ENCODE measurements at places on chromosomes 7 and 10.
A peak's percentile ranks its signal among the peaks of the same experiment; 100 is the strongest.

- DNase-seq, result no peak
Measured at GRCh38 chr7:156735851-156736250, 95.3 kb downstream of the RNF32 start.

DNA sequence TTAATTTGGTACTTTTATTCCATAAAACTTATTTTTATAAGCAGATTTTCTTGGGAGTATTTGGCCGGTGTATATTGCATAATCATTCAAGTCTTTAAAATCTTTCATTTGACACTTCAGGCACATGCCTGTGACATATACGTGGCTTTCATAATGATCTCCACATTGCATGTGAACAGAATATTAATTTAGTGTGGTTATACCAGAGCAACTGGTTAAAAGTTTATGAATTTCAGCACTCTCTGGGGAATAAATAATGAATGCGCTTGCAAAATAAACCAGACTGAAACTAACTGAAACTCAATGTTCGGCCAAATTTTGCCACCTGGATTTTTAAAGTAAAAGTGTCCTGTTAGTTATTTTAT, 242.3 kb downstream of the GLI3 start:
- peak; percentile 85 for DNase-seq

DNA sequence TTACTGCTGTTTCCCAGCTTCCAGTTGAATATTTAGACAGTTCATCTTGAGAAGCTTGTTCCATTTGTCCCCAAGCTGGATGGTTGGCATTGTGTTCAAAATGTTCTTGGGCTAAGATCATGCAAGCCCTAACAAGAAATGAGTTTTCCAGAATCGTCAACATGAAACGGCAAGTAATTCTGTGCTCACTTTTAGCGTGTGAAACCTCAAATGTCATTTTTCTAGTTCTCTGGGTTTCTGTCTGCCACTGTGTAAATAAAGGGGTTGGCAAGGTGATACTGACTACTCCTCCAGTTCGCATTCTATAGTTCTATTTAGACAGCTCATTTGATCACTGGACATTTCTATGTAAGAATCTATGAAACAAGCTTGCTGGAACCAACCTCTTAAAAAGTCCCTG, 194.0 kb downstream of the AHR start:
- no peak for DNase-seq

GRCh38 chr10:118958984-118959925, 70.3 kb upstream of the NANOS1 start:
- peak; percentile 69 for DNase-seq

- DNase-seq, result no peak
Measured at GRCh38 chr10:102988404-102989314, 70.6 kb downstream of the CNNM2 start.

DNA sequence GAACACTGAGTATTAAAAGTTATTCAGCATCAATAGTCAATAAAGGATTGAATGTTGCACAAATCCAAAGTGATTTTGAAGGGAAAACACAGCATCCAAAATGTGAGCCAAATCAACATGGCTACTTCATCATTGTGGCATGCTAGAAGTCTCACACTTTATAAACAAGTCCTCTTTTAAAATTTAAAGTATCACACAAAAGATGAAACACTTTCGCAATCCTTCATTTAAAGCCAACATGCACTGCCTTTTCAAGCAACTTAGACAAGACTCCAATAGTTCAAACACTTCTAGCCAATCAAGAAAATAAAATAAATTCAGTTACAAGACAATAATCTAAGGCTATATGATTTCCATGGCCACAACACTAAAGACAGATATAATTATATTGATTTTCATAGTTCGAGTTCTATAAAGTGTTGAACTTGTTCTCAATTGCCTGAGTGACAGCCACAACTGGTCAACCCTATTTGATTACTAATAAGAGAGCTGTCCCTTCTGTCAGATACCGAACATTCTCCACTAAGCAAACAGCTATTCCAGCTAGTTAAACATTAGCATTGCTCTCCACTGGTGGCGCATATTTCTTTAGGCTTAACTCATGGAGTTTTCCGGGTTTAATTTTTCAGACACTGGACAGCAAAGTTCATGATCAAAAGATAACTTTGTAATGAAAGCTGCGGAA, 8.3 kb downstream of the EBF3 start:
- no peak for DNase-seq

- DNase-seq, result no peak
Measured at GRCh38 chr10:1114719-1115606, 58.8 kb downstream of the WDR37 start.

GRCh38 chr7:148318102-148318811, 272.3 kb upstream of the C7orf33 start:
- DNase-seq, result no peak

- DNase-seq, result no peak
Measured at GRCh38 chr7:87144173-87144657, 8.0 kb upstream of the DMTF1 start.

GRCh38 chr7:23332910-23333612, 33.9 kb downstream of the MALSU1 start:
- DNase-seq, result peak; percentile 62

DNA sequence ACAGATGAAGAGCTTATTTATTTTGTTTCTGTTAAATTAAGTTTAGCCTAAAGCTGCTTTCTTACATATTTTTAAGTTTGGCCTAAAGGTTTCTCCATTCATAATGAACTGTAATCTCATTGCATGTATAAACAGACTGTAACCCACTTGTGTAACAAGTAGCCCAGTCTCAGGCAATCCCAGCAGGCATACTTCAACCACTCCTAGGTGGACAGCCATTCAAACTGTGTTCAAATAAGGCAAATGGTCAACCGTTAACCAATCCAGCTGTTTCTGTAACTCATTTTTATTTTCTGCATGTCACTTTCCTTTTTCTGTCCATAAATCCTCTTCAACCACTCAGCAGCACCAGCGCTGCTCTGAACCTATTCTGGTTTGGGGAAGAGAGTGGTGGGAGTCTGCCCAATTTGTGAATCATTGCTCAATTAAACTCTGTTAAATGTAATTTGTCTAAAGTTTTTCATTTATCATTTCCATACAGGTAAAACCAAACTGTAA, 35.9 kb downstream of the PHYHIPL start:
- no peak for DNase-seq

- no peak for DNase-seq
Measured at GRCh38 chr10:32308027-32308603, 38.8 kb downstream of the EPC1 start.

- no peak for DNase-seq
Measured at GRCh38 chr7:157004521-157005455, 5.7 kb downstream of the MNX1 start.

- no peak for DNase-seq
Measured at GRCh38 chr7:45579391-45579801, 5.2 kb downstream of the ADCY1 start.

DNA sequence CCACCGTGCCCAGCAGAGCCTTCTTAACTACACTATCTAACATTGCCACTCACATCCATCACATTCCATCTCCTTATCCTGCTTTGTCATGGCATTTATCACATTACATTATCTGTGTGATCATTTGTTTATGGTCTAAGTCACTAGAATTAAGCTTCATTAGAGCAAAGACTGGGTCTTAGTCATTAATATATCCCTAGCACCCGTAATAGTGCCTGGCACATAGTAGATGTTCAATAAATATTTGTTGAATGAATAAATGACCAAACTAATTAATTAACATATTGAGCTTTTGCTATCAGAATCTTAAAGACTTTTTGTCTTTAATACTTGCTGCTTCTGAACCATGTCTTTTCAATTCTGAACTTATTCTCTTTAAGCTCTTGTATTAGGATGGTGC, 5.9 kb upstream of the COPG2 start:
- DNase-seq, result no peak

DNA sequence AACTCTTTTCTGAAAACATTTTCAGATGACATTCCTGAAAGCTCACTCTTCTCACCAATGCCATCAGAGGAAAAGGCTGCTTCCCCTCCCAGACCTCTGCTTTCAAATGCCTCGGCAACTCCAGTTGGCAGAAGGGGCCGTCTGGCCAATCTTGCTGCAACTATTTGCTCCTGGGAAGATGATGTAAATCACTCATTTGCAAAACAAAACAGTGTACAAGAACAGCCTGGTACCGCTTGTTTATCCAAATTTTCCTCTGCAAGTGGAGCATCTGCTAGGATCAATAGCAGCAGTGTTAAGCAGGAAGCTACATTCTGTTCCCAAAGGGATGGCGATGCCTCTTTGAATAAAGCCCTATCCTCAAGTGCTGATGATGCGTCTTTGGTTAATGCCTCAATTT, 16.5 kb downstream of the ANLN start:
- no peak for DNase-seq

GRCh38 chr7:55055479-55055878, 36.7 kb downstream of the EGFR start:
- peak; percentile 70 for DNase-seq

- DNase-seq, result no peak
Measured at GRCh38 chr10:129464251-129464650, 2.8 kb upstream of the MGMT start.

DNA sequence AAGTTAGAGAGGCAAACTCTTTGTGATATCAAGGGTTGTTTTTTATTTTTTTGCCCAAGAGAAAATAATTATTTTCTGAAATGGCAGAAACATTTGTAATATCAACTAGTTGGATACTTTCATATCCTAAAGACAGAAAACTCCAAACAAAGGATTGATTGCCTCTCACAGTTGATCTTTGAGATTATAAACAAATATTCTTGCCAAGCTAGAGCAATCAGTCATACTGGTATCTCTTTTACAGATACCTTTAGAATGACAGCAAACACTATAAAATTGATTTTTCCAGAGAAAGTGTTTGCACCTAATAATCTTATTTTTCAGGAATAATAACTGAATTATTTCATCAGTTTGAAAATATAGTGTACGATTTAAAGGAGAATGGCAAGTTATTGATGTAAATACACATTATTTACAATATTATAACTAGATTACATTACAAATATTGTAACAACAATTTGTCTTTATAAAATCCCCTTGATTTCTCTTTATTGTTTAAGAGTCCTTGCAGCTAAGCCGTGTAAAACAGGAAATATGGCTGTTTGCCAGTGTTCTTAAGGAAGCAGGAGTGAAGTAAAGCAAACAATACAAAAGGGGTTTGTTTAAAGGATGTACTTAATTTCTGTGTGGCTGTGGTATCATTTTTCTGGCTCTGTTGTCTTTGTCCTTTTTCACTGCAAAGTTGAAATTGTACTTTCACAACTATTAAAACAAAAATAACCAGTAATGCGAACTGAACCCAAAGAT, 58.4 kb downstream of the MAPK8 start:
- peak; percentile 29 for DNase-seq

DNA sequence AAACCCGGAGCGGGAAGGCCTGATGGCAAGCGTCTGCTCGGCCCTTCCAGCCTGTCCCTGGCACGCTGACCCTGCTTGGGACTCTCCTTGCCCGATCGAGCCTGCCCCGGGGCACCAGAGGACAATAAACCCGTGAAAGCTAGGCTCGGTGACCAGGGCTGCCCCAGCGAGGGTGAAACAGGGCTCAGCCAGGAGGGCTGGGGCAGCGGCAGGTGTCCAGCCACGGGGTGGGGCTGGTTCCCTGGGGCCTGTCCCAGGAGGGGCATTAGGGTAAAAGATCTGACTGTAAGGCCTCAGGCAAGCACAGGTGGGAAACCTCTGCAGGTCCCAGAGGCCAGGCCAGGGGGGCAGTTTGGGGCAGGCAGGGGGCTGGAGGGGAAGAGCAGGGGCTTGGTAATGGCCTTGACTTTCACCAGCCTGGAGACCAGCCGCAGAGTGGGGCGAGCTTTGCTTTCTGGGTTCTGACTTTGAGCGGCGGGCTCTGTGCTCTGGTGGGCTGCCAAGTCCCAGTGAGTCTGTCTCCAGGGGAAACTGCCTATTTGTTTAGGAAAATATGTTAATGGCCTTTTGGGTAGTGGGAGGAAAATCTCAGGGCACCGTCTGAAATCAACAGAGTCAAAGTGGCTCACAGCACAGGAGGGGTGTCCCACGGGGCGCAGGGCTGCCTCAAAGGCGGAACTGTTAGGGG, 68.2 kb upstream of the INPP5A start:
- peak; percentile 20 for DNase-seq

DNA sequence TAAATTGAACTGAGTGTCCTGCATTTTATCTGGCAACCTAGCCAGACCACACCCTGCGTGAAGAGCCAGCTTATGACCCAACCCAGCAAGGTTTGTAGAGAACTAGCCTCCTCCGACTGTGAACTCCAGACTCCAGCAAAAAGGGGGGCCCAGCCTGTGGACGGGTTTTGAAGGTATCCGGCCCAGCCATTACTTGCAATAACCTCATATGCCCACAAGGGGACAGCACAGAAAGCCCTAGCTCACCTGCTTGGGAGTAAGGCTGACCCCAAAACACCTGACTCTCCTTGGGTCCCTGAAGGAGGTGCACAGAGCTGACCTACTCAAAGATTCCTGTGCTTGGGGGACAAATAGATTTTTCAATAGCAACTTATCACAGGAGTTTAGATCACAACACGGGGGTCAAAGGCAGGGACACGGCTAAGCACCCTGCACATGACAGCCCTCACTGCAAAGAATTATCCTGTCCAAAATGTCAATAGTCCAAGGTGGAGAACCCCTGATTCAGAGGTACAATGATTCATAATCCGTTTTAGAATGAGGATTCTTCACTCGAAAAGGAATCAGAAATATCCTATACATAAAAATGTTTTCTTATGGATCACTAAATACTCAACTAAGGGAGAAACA, 4.6 kb downstream of the TRPV6 start:
- DNase-seq, result peak; percentile 11

DNA sequence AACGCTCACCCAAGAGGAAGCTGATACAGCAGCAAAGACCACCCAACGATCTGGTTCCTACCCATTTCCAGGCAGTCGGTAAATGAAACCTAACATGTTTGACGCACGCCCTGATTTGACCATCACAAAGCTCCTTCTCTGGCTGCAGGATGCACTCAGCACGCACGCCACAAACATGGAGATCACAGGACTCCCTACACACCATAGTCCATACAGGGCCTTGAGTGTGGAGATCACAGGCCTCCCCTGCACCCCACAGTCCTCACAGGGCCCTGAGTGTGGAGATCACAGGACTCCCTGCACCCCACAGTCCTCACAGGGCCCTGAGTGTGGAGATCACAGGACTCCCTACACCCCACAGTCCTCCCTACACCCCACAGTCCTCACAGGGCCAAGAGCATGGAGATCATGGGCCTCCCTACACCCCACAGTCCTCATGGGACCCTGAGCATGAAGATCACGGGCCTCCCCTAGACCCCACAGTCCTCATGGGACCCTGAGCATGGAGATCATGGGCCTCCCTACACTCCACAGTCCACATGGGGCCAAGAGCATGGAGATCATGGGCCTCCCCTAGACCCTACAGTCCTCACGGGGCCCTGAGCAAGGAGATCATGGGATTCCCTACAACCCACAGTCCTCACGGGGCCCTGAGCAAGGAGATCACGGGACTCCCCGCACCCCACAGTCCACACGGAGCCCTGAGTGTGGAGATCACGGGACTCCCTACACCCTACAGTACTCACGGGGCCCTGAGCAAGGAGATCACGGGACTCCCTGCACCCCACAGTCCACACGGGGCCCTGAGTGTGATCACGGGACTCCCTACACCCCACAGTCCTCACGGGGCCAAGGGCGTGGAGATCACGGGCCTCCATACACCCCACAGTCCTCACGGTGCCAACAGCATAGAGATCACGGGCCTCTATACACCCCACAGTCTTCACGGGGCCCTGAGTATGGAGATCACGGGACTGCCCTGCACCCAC, 409.2 kb downstream of the DNAJB6 start:
- no peak for DNase-seq

- no peak for DNase-seq
Measured at GRCh38 chr7:41809940-41810576, 107.2 kb upstream of the INHBA start.

Measured in fibroblast of skin of scalp (primary cell).